Purkinje cell (primary cell): ENCODE measurements at places on chromosomes 11 and 22. TPM values are rescaled to one million over a fixed set of nuclear protein-coding genes. Genes with fewer than 3 reads are reported as not detected.

PGA4 gene
- not detected in 2 replicates for polyA plus RNA-seq

BTBD18 gene
- 0.24 TPM in 1 of 2 replicates, not detected in the other for polyA plus RNA-seq

AP5B1 gene
- polyA plus RNA-seq = 0.08 and 0.35 TPM in 2 replicates

CHRDL2 gene
- polyA plus RNA-seq = not detected in 2 replicates

LRRC55 gene
- 0.07 TPM in 1 of 2 replicates, not detected in the other for polyA plus RNA-seq

KCNJ5 gene
- not detected in 2 replicates for polyA plus RNA-seq

EHF gene
- not detected in 2 replicates for polyA plus RNA-seq

PIWIL4 gene
- polyA plus RNA-seq = 0.34 TPM in 1 of 2 replicates, not detected in the other

NTM gene
- polyA plus RNA-seq = 204 and 320 TPM in 2 replicates

TAF10 gene
- 46.1 and 88.1 TPM in 2 replicates for polyA plus RNA-seq

SNX19 gene
- 10.2 and 10.9 TPM in 2 replicates for polyA plus RNA-seq
